ENCODE measurements at places on chromosomes 11 and 22.

DNA sequence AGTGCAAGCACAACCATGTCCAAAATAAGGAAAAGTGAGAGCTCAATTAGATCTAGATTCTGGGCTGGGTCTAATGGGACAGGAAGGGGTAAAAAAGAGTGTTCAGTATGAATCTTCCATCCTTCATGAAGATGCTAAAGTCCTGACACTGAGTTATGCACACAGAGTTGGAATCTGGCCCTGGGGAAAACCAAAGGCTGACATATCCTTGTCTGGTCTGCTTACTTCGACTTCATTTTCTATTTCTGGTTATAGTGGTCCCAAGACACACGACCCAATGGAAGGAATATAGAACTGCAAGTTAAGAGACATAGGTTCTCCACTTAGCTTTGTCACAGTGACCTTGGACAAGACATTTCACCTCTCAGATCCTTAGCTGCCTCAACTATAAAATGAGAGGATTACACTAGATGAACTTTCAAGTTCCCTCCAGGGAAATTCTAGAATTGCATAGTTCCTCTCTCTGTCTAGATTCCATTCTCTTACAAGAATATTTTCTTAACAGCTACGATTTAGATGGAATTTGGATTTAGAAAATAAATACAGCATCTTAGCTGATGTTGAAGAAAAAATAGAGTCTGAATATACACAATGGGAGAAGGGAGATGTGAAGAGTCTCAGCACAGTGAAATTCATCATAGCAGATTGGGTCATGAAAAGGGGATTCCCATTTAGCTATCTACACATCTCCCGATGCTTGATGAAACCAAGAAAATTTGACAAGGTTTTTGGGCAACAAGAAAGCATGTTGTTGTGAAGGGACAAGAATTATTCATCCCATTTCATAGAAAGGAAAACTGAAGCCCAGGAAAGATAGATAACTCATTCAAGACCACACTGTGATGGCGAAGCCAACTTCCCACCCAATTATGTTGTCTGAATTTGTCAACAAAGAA is 3.3 kb downstream of the BLID start:
- DNase-seq: no peak

GRCh38 chr11:128835741-128836430 is 31.2 kb downstream of the KCNJ1 start:
- no peak for DNase-seq

GRCh38 chr22:35381424-35382009 is 621 bp downstream of the HMOX1 start:
- no peak for DNase-seq

GRCh38 chr11:35061516-35062440 is 77.2 kb upstream of the CD44 start:
- no peak for DNase-seq

DNA sequence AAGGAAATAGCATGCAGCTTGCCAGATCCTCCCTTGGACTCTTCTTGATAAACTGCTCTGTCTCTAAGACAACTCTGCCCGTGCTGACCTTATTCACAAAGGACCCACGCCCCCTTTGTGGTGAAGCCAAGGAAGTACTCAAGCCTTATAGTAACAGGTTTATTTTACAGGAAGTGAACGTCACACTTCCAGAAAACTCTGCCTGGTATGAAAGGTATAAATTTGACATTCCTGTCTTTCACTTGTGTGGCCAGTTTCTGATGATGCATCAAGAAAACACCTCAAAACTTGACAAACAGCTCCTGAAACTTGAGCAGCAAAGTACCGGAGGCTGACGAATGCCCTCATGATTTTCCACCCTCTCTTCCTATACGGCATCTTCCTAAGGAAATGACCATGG is 12.5 kb upstream of the PELI3 start:
- DNase-seq: no peak

DNA sequence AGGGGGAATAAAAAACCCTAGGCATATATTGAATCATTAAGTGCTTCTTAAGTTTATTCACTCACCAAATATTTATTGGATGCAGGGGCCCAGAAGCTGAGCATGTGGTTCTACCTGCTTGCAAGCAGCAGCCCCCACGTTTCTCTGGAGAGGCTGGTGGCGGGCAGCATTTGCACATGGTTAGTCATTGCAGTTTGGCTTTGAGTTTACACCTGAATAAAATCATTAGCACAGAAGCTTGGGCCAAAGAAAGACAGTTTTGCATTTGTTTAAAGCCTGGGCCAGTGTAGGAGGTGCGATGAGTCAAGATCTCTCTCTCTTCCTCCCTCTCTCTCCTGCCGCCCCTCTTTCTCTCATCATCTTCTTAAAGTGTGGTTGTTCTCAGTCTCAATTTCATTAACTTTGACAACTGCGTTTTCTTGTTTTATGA is 72.6 kb downstream of the C22orf31 start:
- DNase-seq: peak; percentile 50
